ENCODE measurements at places on chromosomes 1 and 21.
A peak's percentile ranks its signal among the peaks of the same experiment; 100 is the strongest.

DNA sequence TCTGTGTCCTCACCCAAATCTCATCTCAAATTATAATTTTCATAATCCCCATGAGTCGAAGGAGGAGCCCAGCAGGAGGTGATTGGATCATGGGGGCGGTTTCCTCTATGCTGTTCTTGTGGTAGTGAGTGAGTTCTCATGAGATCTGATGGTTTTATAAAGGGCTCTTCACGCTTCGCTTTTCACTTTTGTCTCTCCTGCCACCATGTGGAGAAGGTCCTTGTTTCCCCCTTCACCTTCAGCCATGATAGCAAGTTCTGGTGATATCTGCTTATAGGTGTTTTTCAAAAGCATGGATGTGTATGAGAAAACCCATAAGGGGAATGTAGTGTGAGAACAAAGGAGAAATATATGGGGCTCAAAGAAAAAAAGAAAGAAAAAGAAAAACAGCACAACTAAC lies 405.9 kb upstream of the RGS18 start:
- peak; percentile 7 for DNase-seq

GRCh38 chr1:74356493-74356892 lies 121.3 kb downstream of the TNNI3K start:
- DNase-seq, result no peak

DNA sequence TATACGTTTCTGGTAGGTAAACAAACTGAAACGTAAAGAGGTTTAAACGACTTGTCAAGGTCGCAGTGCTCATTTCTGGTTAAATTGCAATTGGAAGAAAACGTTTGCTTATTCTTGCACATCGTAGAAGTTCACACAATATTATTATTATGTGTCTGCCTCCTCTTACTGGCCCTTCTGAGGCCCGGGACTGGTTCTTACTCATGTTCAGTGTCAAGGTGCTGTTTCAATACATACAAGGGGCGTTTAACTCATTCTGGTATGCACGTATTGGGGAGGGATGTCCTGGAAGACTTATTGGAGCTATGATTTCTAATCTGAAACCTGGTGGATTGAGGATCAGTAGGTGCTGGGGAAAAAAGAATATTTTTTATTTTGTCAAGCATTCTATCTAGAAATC lies 932 bp downstream of the RPF1 start:
- DNase-seq, result no peak

GRCh38 chr1:241810769-241811405 lies 37.1 kb upstream of the EXO1 start:
- no peak for DNase-seq

- DNase-seq, result no peak
These were observed 17.2 kb upstream of the MCOLN3 start for GRCh38 chr1:85065550-85065949.

GRCh38 chr1:181676269-181676668 lies 193.0 kb downstream of the CACNA1E start:
- peak; percentile 69 for DNase-seq

GRCh38 chr1:3779912-3780416 lies 7.4 kb downstream of the SMIM1 start:
- DNase-seq, result no peak

DNA sequence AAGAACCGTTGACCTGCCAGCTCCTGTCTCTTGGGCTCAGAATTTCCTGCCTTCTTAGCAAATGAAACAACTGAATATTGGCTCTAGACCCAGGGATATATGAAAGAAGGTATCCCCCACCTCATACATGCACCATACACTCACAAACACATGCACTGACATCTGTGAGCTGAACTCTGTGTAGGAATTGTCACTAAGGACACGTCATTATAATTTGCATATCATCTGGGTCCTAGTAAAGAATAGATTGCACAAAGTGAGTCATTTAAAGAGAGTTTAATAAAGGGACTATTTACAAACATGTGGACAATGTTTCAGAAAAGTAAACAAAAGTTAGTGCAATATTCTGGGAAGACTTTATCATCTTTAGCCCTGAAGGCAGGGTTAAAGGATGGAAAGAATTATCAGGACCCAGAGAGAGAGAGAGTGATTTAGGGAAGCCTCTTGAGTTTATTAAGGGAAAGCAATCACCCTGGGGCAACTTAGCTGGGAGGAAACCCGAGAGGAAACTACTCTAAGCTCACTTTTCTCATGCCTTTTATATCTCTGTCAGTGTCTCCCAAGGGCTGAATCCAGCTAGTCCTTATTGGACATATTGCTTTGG lies 74.1 kb upstream of the PLA2G4A start:
- DNase-seq, result no peak

DNA sequence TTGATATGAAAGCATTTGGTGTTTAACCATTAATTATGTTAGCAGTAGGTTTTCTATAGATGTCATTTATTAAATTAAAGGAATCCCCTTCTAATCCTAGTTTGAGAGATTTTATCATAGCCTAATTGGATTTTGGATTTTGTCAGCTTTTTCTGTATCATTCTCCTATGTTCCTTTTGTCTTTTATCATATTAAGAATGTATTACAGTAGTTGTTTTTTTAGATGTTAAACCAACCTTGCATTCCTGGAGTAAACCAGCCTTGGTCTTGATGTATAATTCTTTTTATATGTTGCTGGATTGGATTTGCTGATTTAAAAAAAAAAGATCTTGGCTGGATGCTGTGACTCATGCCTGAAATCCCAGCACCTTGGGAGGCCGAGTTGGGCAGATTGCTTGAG lies 5.6 kb downstream of the SETDB1 start:
- no peak for DNase-seq

DNA sequence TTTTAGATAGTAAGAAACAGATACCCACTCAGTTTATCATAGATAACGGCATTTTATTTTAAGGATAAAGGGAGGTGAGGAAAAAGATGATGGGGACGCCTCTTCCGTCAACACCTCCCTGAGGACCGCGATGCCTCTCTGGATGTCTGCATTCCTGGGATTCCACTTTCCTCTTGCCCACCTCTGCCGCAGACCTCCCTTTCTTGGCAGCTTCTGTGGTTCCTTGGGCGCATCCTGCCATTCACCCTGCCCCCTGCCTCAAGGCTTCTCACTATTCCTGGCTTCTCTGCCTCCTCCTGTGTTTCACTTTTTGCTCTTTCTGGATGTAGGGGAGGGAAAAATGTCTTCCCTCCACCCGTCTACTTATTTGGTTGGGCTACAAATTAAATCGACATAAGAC lies 19.9 kb downstream of the HUNK start:
- no peak for DNase-seq

GRCh38 chr1:54402896-54403295 lies 3.3 kb downstream of the SSBP3 start:
- DNase-seq, result no peak

- no peak for DNase-seq
These were observed 191.5 kb upstream of the AJAP1 start for GRCh38 chr1:4462831-4463484.

DNA sequence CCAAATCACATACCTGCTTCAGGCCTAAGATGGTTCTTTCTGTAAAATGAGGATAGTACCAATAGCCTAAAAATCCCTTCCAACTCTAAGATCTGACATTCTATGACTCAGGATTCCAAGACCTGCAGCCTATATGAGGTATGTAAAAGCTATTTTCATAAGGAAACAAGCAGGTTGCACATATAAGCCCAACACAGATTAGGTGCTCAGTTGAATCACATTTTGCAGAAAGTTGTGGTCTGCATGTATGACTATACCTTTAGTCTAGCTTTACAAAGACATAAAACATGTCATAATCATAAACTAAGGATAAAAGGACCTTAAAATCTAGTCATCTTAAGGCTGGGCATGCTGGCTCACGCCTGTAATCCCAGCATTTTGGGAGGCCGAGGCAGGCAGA lies 7.3 kb downstream of the KTI12 start:
- DNase-seq, result no peak

DNA sequence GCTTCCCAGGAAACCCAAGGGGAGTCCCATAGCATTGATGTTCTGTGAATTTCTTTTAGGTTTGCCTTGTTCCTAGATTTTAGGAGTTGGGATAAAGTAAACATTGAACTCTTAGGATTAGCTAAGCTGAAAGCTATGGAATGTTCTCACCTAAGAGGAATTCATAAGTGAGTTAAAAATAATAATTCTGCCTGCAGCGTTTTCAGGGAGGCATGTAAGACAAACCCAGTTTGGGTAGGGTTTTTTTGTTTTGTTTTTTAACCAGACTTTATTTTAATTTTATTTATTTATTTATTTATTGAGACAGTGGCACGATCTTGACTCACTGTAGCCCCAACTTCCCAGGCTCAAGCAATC lies 28.9 kb upstream of the CD101 start:
- no peak for DNase-seq

GRCh38 chr1:24928689-24929397 lies 1.2 kb downstream of the RUNX3 start:
- DNase-seq, result peak; percentile 33

DNA sequence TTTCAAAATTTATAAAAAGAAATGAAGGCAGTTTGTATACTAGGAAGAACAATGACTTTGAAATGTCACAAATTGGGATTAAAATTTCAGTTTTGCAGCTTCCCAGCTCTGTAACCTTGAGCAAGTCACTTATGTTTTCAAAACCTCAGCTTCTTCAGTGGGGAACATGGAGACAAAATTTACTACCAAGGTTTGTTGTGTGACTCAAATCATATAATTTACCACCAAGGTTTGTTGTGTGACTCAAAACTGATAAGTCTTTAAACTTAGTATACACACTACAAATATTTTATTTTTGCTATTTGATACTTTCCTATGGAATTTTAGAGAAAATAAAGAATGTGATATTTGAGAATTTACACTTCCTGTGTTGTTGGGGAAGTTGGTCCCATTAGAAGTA lies 219.9 kb downstream of the KCTD3 start:
- no peak for DNase-seq

- no peak for DNase-seq
These were observed 152.4 kb downstream of the TOMM20 start for GRCh38 chr1:234975941-234976860.

GRCh38 chr1:116377541-116378529 lies 4.8 kb downstream of the ATP1A1 start:
- DNase-seq, result no peak

- no peak for DNase-seq
These were observed 26.9 kb downstream of the ETS2 start for GRCh38 chr21:38832664-38833063.

DNA sequence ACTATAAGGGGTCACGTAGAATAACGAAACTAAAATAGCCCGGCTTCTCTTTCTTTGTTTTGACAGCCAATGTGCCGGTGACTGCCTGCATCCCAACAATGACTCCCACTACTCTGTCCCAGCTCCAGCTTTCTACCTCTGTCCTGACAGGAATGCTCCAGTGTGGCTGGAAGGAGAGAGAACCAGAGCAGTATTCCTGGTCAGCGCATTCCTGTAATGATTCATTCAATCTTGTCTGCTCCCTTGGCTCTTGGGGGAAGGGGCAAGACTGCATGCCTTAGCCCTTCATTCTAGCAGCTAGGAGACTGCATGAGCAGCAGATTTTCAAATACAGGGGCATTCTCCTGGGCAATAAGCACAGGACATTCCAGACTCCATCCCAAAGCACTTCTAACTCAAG lies 132.1 kb upstream of the PRMT6 start:
- no peak for DNase-seq
